ENCODE measurements at places on chromosomes 7 and 10.

DNA sequence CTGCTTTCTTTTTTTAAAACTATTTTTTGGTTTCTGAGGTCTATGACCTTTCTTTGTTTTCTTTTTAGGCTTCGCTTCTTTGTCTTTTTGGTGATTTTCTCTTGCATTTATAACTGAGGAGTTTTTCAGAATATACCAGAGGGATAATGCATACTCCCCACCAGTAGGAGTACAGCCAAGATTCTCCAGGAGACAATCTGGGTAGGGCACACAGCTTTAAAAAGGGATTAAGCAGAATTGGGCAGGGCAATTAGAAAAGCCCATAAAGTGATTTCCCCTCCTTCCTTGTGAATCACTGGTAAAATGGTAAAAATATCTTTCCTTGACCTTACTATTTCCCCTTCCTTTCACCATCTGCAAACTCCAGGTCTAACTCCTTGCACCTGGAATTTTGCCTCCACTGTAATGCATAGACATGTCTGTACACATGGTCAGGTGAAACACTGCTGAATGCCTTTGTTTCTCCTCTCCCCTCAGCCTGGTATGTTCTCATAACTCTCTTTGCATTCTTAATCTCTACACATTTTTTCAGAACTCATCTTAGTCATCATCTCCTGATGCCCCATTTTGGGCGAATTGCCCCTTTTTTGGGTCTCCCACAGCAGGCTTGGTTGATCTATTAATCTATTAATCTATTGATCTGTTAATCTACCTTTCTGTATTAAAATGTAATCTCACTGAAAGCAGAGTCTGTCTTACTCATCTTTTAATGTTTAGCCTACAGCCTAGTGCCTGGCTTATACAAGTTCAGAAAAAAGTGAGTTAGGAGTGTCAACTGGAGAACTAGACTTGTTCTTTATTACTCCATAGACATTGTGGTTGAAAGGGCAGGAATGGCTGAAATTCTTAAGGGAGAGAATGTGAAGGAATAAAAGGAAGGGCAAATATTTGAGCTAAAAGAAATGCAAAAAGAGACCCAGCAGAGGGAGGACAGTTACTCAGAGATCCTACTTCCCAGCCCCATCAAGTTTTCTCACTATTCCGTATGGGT, 64.6 kb downstream of the MDFIC start:
- DNase-seq: no peak

DNA sequence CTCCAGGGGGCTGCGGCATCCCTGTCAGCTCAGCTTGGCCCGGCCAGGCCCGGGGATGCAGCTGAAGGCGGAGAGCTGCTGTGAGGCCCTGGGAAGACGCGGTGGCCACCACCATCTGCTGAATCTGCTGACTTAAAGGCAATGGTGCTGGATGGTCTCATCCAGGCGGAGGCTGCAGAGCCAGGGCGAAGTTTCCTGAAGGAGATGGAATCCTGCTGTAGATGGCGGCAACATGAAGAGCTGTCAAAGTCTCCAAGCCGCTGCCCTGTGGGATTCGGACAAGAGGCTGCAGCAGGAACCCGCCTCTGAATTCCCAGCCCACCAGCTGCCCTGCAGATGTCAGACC, 200.1 kb downstream of the PTPRN2 start:
- DNase-seq: no peak

GRCh38 chr10:129410688-129411392, 56.2 kb upstream of the MGMT start:
- no peak for DNase-seq

DNA sequence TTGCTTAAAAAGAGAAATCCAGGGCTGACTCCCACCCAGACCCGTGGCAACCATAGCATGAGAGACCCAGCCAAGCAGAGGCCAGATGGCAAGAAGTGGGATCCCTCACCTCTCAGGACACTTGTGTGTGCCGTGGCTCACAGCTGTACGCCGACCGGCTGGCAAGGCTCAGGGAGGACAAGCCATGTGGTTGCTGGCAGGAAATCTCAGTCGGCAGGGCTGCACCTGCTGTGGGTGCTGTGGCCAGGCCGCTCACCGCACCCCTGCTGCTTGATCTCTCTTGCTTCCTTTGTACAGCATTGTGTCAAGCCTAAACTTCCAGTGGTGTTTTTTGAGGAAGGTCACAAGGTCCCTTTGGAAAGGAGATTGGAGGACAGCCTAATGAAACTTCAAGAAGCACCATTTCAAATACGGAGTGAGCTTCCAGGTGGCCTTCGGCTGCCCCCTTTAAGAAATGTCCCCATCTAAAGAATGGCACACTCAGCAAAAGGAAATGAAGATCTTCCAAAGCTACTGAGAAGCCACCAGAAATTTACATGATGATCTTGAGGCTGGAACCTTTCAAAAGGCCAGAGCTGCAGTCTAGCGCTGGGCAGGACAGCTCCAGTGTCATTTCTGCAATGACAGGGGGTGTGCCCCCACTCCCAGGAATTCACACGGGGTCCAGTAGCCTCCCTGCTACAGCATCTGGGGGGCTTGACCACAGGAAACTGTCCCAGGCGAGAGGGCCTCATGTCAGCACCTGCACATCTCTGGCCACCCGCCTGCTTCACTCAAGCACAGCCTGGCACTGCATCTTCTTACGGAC, 409.0 kb upstream of the MGMT start:
- DNase-seq: peak; percentile 32

DNA sequence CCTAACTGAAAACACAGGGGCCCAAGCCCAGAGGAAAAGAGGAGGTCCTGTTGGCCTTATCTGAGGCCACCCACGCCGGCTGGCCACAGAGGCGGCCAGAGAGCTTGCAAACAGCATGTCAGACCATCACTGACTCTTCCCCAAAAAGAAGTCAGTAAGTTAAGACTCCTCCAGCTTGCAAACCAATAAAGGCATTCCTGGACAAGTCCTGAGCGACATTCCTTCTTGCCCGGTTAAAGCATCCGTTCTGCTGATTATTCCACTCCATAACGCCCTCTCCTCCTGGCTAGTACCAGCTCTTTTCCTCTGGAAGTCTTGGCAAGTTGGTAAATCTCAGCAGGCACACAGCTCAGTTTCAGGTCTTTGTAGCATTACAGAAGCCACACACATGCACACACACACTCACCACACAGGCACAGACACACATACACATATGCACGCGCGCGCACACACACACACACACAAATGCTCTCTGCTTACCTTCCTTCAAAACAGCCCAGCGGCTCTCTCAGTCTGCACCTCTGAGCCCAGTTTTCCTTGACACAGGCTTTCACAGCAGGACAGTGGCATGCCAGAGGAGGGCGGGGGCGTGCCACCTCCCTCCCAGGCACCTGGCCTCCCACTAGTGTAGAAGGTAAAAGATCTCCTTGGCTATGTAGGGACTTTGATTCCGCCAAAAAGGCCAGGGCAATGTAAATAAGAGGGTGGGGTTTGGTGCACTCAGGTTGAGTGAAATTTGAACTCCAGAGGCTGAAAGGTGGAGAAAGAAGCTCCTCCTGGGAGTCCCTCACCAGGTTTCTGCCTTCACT, 201.4 kb downstream of the TNS3 start:
- DNase-seq: no peak

GRCh38 chr7:102973096-102973802, 60.4 kb downstream of the LRRC17 start:
- no peak for DNase-seq

DNA sequence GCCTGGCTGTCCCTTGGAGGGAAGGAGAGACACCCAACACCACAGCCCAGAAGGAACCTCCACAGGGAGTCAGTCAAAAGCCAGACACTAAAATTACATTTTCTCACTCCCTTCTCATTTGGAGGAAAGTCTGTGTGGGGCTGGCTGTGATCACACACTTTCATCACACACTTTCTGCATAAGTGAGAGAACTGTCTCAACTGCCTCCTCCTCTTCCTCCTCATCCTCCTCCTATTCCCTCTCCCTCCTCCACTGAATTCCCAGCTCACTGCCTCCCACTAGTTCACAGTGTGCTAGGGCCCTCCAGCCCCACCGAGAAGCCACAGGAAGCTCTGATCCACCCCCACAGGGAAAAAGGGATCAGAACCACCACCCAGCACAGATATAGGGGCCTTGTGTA, 91.6 kb downstream of the KCNMA1 start:
- DNase-seq: no peak

DNA sequence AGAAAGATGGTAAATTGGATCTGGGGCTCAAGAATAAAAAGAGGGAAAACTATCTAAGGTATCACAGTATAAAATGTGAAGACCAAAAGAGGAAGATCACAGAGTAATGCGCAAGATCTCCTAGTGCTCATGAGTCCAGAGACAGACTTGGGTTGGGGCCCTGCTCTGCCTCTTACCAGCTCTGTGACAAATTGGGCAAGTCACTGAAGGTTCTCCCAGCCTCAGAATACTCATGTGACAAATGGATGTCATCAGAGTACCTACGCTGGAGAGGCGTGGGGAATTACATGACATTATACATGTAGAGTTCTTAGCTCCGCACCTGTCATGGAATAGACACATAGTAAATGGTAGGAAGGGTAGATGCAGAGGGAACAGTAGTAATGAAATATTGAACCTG, 124.4 kb downstream of the DOCK4 start:
- DNase-seq: no peak

DNA sequence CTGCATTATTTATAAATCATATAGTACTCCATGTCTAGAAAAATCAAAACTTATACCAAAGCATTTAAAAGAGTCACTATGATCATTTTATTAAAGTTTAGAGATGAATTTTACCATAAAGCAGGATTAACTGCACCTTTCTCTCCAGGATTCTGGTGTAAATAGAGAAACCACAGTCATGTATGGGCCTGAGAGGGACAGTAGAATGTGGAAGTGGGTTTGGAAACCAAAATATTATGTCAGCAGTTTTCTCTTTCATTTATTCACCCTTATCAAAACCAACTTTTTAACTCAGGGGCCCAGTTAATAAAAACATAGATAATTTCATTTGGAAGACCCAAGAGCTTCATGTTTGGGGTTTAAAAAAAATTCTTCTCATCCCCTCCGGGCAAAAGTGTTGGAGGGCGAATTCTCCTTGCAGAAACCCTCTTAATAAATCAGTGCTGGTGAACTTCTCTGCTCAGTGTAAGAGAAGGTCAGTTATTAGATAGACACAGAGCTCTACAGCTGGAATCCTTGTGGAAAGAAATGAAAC, 266.2 kb downstream of the CREB5 start:
- DNase-seq: no peak

- no peak for DNase-seq
These were observed 97.8 kb upstream of the DDC start for GRCh38 chr7:50662996-50663395.

- DNase-seq: no peak
These were observed 124.2 kb upstream of the WDR11 start for GRCh38 chr10:120727001-120727400.

DNA sequence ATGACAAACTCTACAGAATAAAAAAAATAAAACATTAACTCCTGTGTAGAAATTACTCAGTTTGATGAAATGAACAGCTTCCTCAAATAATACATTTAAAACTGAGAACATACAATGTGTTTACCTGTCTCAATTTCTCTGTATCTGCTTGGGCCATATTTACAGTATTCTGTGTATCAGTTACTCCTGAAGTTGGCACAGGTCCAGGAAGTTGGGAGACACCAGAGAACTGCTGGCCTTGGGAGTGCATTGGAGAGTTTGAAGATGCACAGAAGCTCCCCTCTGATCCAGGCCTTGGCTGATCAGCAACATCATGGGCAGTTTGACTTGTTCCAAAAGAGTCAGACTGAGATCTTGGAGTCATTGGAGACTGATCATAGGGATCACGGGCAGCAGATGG, 155.1 kb downstream of the GALNT11 start:
- no peak for DNase-seq

DNA sequence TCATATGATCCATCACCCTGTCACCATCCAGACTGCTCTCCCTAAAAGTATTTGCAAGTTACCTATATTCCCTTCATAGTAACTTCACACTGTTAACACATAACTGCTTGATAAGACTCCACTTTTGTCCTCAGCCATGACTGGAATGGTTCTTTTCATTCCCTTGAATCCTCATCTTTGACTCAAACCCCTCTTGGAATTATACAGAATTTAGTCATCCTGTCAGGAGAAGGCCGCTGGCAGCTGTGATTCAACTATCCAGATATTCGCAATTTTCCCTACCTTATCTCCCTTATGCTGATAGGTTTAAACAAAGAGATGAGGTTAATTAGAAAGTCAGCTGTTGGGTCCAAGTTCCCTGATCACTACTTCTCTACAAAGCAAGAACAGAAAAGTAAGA, 143.0 kb upstream of the HPS1 start:
- no peak for DNase-seq

DNA sequence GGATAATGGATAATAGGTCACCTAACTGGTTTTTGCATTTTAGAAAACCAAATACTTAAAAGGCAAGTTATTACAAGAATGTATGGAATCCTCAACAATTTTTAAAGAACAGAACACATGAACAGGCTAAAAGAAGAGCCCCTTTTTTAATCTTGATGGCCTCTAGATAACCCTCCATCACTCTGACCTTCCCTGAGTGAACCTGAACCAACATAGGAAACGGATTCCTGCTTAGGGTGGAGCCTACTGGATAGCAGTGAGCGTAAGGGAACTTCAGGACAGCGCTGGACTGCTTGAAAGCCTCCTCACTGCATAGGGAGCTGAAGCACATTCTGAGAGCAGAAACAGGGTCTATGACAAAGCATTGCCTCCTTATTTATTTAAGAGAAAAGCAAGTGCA, 20.5 kb downstream of the TRPV5 start:
- DNase-seq: no peak

DNA sequence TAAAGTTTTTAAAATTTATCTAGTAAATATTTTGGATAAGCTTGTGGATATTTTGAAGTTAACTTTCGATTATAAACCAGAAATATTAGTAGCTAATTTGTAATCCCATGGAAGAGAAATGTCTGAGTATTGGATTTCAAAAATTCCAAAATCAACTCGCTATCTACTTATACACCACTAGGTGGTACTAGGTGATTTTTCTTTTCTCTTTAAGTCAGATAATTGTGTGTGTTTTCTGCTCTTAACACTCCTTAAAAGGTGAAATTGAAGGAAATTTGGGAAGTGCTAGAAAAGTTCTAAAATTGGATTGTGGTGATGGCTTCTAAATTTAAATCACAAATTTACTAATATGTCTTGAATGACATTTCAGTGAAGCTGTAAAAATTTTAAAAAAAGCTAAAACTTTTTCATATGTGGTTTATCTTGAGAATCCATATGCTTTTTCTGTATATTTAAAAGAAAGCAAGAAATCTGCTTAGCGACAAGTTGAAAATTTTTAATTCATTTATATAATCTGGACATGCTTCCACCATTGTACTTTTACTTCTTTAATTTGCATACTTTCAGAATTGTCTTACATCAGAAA, 90.2 kb downstream of the IPMK start:
- no peak for DNase-seq

All from ecto neural progenitor cell (in vitro differentiated cells).